BE2C (cell line): ENCODE measurements at places on chromosomes 1 and 21.

DNA sequence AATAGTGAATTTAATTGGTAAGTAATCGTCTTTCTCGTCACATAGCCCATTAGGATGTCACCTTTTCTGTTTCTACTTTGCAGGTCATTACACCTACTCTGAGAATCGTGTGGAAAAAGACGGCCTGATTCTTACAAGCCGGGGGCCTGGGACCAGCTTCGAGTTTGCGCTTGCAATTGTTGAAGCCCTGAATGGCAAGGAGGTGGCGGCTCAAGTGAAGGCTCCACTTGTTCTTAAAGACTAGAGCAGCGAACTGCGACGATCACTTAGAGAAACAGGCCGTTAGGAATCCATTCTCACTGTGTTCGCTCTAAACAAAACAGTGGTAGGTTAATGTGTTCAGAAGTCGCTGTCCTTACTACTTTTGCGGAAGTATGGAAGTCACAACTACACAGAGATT, 23.3 kb downstream of the PARK7 start:
- no peak for DNase-seq

GRCh38 chr1:107625405-107626029, 339.5 kb downstream of the VAV3 start:
- DNase-seq = no peak

DNA sequence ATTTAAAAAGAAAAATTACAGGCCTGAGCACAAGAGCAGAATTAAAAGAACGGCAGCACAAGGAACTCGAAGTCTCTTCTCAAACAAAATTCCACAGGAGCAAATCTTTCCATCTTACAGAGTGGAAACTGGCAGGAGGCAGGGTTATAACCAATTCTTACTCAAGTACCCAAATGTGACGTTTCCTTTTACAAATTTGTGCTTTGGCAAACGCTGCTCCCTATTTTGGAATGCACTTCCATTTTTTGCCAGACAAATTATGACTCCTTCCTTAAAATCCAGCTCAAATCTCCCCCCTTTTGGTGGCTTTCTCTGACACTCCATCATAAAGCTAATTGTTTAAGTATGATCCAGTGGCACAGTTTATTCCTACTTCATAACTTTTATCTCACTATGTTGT, 7.8 kb downstream of the ERI3 start:
- no peak for DNase-seq

DNA sequence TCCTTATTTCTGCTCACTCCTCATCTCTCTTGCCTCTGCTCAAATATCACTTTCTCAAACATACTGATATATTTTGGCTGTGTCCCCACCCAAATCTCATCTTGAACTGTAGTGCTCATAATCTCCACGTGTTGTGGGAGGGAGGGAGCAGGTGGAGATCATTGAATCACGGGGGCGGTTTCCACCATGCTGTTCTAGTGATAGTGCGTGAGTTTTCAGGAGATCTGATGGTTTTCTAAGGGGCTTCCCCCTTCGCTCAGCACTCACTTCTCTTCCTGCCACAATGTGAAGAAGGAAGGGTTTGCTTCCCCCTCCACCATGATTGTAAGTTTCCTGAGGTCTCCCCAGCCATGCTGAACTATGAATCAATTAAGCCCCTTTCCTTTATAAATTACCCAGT, 26.6 kb downstream of the ZBTB8OS start:
- no peak for DNase-seq

GRCh38 chr1:31396633-31397351, 16.2 kb upstream of the SERINC2 start:
- no peak for DNase-seq

GRCh38 chr1:234710936-234711724, 101.2 kb upstream of the IRF2BP2 start:
- DNase-seq = no peak

DNA sequence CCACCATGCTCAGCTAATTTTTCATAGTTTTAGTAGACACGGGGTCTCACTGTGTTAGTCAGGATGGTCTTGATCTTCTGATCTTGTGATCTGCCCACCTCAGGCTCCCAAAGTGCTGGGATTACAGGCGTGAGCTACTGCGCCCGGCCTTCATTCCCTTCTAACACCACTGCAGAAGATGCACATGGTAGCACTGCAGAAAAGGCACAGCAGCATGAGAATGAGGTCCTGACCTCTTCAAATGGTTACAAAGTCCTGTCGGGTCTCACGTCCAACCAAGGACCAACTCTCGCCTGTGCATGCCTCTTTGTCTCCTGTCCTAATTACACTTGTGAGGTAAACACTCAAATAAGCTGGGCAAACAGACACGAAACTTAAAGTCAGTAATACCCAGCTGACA, 83.0 kb upstream of the GCLM start:
- DNase-seq = no peak

- no peak for DNase-seq
Measured at GRCh38 chr1:164806531-164806930, 247.5 kb downstream of the PBX1 start.
